ENCODE measurements at places on chromosomes 1 and 21.

DNA sequence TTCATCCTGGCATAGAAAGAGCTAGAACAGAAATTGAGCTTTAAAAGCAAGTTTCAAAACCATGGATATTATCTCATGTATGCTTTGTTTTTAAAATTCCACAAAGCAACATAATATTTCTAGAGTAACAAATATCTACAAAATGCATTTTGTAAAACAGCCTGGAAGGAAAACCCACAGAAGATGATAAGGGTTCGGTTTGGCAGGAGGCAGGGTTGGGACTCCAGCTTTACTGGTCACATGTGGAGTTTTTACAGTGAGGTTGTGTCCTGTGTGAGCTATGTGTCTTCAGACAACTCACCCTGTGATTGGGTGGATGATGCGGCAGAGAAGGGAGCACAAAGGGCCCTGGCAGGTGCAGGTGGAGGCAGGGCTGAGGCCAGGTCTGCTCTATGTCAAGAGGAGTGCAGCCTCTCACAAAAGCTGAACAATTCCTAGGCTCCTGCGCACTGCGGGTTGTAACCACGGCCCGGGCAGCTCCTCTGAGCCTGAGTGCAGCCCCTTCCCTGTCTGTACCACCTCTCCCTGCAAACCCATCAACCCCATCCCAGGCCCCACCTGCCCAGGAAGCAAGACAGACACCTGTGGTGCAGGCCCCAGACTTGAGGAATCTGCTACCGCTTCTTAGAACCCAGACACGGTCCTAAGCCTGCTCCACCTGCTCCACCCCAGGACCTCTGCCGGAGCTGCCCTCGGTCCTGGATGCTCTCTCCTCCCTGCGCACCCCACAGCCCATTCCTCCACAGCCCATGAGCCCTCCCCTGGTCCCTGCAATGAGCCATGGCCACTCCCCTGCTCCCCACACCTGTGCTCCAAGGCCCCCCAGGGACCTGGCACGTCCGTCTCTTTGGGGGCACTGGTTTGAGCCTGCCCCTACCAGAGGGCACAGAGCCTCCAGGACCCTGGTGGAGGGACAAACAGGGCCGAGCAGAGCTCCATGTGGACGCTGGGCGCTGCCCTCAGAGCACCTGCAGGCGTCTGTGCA is 2.8 kb upstream of the COL18A1 start:
- no peak for DNase-seq

- no peak for DNase-seq
These were observed 38.7 kb downstream of the MAPKAPK2 start for GRCh38 chr1:206723462-206723804.

GRCh38 chr1:36599828-36600227 is 117.1 kb upstream of the CSF3R start:
- no peak for DNase-seq

- DNase-seq, result peak; percentile 45
These were observed 12.5 kb upstream of the PTPN14 start for GRCh38 chr1:214563881-214564280.

DNA sequence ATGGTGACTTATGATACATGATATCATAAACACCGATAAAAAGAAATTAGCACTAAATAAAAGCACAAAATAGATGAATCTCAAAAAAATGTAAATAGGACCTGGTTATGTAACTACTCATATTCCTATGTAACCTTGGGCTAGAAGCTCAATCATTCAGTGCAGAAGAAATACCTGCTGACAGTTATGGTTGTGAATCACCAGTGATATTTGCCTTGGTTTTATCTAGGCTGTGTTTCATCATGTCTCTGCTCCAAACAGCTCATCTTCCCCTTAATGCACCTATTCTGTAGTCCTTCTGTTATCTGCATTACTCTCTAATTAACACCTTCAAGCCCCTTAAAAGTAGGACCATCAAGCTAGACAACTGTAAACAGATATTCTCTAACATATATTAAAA is 16.3 kb upstream of the PIGC start:
- no peak for DNase-seq
